Activated CD8-positive, alpha-beta T cell treated with anti-CD3 and anti-CD28 coated beads, Interleukin-2, amount 10 ng/mL, durations not matched to agents 7 days and 5 days (primary cell): ENCODE measurements at places on chromosomes 11 and 22. TPM values are rescaled to one million over a fixed set of nuclear protein-coding genes. Genes with fewer than 3 reads are reported as not detected.

GRCh38 chr22:35889071-35889470, 139.6 kb downstream of the RBFOX2 start:
- no peaks in the 10 kb centered on the region for H3K4me1 ChIP-seq
- no peak overlapping the region for H3K4me3 ChIP-seq
- peaks cover 10% of the 10 kb centered on the region for H3K27me3 ChIP-seq

DNA sequence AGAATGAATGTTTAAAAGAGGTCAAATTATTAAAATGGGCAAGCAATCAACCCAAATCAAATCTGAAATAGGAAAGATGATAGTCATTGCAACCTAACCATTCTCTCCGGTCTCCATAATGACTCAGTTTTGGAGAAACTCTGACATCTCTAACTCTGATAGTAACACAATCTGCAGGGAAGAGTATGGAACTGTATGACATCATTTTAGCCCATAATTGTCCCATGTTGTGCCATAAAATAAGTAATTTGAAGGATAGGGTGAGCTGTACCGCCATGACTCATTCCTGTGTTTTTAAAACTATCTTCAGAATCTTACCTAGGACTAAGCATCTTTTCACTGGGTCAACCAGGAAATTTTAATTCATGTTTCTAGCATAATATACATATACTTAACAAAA, 350.8 kb downstream of the DLG2 start:
- no peak overlapping the region for H3K4me3 ChIP-seq
- no peaks in the 10 kb centered on the region for H3K4me1 ChIP-seq
- H3K27me3 ChIP-seq = no peaks in the 10 kb centered on the region
- no peak overlapping the region for H3K27ac ChIP-seq

GRCh38 chr11:66437979-66438503, 607 bp downstream of the MRPL11 start:
- DNase-seq = no peak
- peak overlapping the region; percentile 91 for H3K4me3 ChIP-seq
- H3K4me1 ChIP-seq = peaks cover 19% of the 10 kb centered on the region
- H3K27me3 ChIP-seq = no peaks in the 10 kb centered on the region
- H3K36me3 ChIP-seq = peaks cover 17% of the 10 kb centered on the region

The TH gene
- total RNA-seq = not detected

- H3K27me3 ChIP-seq = peaks cover 10% of the 10 kb centered on the region
- no peaks in the 10 kb centered on the region for H3K36me3 ChIP-seq
- no peak overlapping the region for H3K4me3 ChIP-seq
- H3K27ac ChIP-seq = no peak overlapping the region
- peak; percentile 76 for DNase-seq
These were observed 57.5 kb downstream of the BTG4 start for GRCh38 chr11:111454561-111455192.

The KCNJ1 gene
- not detected for total RNA-seq

DNA sequence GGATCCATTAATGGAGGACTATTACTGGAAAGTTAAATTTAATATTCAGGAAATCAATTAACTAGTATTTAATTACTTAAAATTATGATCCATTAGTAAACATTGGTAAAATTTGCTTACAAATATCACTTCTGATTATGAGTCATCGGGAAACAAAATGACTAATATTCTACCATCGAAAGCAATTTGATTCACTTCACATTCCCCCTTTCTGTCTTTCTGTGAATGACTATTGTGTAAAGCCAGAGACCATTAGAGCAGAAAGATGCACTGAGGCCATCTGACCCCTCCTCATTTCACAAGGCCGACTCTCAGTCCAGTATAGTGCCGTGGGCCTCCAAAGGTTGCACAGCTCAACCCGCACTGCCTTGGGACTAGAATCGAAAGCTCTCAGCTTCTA, 619.0 kb downstream of the OPCML start:
- H3K27me3 ChIP-seq = no peaks in the 10 kb centered on the region
- no peak overlapping the region for H3K4me3 ChIP-seq
- no peaks in the 10 kb centered on the region for H3K4me1 ChIP-seq
- no peak for DNase-seq
- no peak overlapping the region for H3K27ac ChIP-seq

DNA sequence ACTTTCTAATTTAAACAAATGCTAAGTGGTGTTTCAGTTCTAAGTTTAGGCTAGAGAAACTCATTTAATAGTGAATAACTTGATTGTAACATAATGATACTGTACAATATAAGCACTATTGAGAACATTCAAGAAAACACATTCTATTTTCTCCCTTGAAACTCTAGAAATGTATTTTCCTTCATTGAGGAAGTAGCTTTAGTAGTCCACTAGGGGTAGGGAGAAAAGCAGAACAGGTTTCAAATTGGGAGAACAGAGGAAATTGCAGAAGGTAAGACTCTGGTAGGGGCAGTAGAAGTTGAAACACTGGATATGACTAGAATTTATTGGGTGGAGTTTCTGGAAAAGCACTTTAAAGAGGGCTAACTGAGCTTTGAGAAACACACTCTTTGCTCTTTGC, 31.6 kb upstream of the MPPED2 start:
- no peaks in the 10 kb centered on the region for H3K36me3 ChIP-seq
- H3K27me3 ChIP-seq = peaks cover 2% of the 10 kb centered on the region
- H3K27ac ChIP-seq = no peak overlapping the region
- no peaks in the 10 kb centered on the region for H3K4me1 ChIP-seq
- no peak overlapping the region for H3K4me3 ChIP-seq
- DNase-seq = no peak

The PDGFB gene
- total RNA-seq = 0.34 TPM

- H3K4me3 ChIP-seq = no peak overlapping the region
- no peak overlapping the region for H3K27ac ChIP-seq
- peaks cover 27% of the 10 kb centered on the region for H3K27me3 ChIP-seq
- no peak for DNase-seq
These were observed 143.3 kb upstream of the THY1 start for GRCh38 chr11:119566319-119566718.

The IRAG1 gene
- not detected for total RNA-seq

- H3K27me3 ChIP-seq = no peaks in the 10 kb centered on the region
- H3K36me3 ChIP-seq = peaks cover 6% of the 10 kb centered on the region
- no peak for DNase-seq
- no peak overlapping the region for H3K27ac ChIP-seq
- H3K4me3 ChIP-seq = no peak overlapping the region
These were observed 44.4 kb downstream of the RAB30 start for GRCh38 chr11:83027289-83027688.

- no peak overlapping the region for H3K4me3 ChIP-seq
- H3K27ac ChIP-seq = no peak overlapping the region
- H3K27me3 ChIP-seq = no peaks in the 10 kb centered on the region
- no peaks in the 10 kb centered on the region for H3K36me3 ChIP-seq
These were observed 33.5 kb upstream of the BID start for GRCh38 chr22:17807578-17808410.

The PRMT3 gene
- 17.1 TPM for total RNA-seq

The EHF gene
- not detected for total RNA-seq

- no peak overlapping the region for H3K27ac ChIP-seq
- no peak overlapping the region for H3K4me3 ChIP-seq
- H3K27me3 ChIP-seq = peaks cover 3% of the 10 kb centered on the region
- no peak for DNase-seq
These were observed 54.7 kb upstream of the SLC6A5 start for GRCh38 chr11:20544603-20545237.

- DNase-seq = no peak
- H3K36me3 ChIP-seq = no peaks in the 10 kb centered on the region
- H3K4me3 ChIP-seq = no peak within 1 kb of the TSS
- H3K27ac ChIP-seq = no peak within 1 kb of the TSS
- peaks cover 7% of the 10 kb centered on the region for H3K4me1 ChIP-seq
These were observed at the start of gene TEX12 for GRCh38 chr11:112167145-112167544. TSS of gene TEX12 (plus strand) at chr11:112167372. CDS start at chr11:112169269, 1,897 bp downstream.

DNA sequence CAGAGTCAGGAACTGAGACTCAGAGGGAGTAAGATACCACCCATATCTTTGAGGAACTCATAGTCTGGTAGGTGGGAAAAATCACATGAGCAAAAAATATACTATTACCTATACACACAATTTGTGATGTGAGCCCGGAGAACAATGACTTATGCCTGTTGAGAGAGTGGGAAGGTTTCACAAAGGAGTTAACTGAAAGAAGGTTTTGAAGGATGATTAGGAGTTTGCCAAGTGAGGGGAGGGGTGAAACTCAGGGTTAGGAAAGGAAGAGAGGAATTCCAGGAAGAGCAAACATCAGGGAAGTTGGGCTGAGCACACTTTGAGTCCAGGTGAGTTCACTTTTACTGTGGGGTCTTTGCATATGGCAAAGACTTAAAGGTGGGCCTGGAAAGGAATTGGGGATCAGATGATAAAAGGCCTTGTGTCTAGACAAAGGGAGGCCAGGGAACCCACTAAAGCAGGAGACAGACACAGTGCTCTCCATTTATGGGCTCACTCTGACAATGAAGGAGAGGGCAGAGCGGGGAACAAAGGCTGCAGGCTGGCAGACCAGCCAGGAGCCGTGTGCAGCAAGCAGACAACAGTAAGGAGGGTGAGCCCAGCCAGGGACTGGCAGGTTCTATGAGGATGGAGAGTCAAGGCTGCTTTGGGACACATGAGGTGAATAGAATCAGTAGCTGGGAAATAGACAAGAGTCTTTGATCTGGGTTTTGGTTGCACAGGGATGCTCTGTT, 33.1 kb downstream of the TSPAN18 start:
- peaks cover 10% of the 10 kb centered on the region for H3K27me3 ChIP-seq
- no peaks in the 10 kb centered on the region for H3K4me1 ChIP-seq
- H3K36me3 ChIP-seq = no peaks in the 10 kb centered on the region
- no peak overlapping the region for H3K27ac ChIP-seq

GRCh38 chr22:19902245-19902715, 39.3 kb upstream of the COMT start:
- DNase-seq = no peak
- H3K4me1 ChIP-seq = no peaks in the 10 kb centered on the region
- no peak overlapping the region for H3K27ac ChIP-seq
- H3K36me3 ChIP-seq = no peaks in the 10 kb centered on the region
- H3K4me3 ChIP-seq = no peak overlapping the region
- no peaks in the 10 kb centered on the region for H3K27me3 ChIP-seq

The KCNK7 gene
- total RNA-seq = 0.95 TPM

The BIK gene
- total RNA-seq = 2.0 TPM

GRCh38 chr22:37010174-37010573, 9.1 kb downstream of the TST start:
- peaks cover 37% of the 10 kb centered on the region for H3K27me3 ChIP-seq
- no peak overlapping the region for H3K4me3 ChIP-seq
- H3K36me3 ChIP-seq = peaks cover 5% of the 10 kb centered on the region
- no peak for DNase-seq
- H3K27ac ChIP-seq = no peak overlapping the region

GRCh38 chr22:42768385-42769035, 47.8 kb upstream of the A4GALT start:
- no peak overlapping the region for H3K4me3 ChIP-seq
- no peaks in the 10 kb centered on the region for H3K36me3 ChIP-seq
- H3K27ac ChIP-seq = no peak overlapping the region
- H3K4me1 ChIP-seq = no peaks in the 10 kb centered on the region

- no peak overlapping the region for H3K4me3 ChIP-seq
- DNase-seq = no peak
- no peak overlapping the region for H3K27ac ChIP-seq
- H3K36me3 ChIP-seq = peaks cover 8% of the 10 kb centered on the region
- no peaks in the 10 kb centered on the region for H3K27me3 ChIP-seq
These were observed 4.0 kb downstream of the MICAL2 start for GRCh38 chr11:12114193-12115033.

DNA sequence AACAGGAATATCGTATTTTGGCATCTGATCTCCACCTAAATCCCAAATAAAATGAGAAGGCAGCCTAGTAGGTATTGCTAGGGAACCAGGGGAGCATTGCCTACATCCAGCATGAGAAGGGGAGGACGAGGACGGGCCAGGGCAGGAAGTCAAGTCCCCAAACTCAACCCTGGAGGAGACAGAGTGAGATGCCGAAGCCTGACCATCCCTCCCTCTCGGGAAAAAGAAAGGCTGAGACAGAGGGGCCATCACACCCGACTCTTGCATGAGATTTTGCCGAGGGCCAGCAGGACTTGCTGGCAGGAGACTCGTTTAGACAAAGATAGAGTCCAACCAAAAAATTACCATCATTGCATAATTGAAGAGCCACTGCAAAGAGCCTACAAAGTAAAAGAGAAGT, 50.2 kb upstream of the SPATA19 start:
- no peak overlapping the region for H3K4me3 ChIP-seq
- H3K27me3 ChIP-seq = peaks cover 16% of the 10 kb centered on the region
- H3K4me1 ChIP-seq = peaks cover 7% of the 10 kb centered on the region
- no peak overlapping the region for H3K27ac ChIP-seq
- peak; percentile 16 for DNase-seq

The MS4A6E gene
- total RNA-seq = not detected

- H3K4me1 ChIP-seq = no peaks in the 10 kb centered on the region
- H3K4me3 ChIP-seq = no peak overlapping the region
- no peaks in the 10 kb centered on the region for H3K36me3 ChIP-seq
These were observed 34.9 kb upstream of the DAGLA start for GRCh38 chr11:61645179-61645868.

DNA sequence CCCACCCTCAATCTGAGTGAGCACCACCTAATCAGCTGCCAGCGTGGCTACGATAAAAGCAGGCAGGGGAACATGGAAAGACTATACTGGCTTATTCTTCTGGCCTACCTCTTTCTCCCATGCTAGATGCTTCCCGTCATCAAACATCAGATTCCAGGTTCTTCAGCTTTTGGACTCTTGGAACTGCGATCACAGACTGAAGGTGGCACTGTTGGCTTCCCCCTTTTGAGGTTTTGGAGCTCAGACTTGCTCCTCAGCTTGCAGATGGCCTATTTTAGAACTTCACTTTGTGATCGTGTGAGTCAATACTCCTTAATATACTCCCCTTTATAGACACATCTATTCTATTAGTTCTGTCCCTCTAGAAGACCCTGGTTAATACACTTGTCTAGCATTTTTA, 543.7 kb upstream of the RAG2 start:
- no peak overlapping the region for H3K4me3 ChIP-seq
- H3K27me3 ChIP-seq = no peaks in the 10 kb centered on the region
- no peak overlapping the region for H3K27ac ChIP-seq
- no peak for DNase-seq

DNA sequence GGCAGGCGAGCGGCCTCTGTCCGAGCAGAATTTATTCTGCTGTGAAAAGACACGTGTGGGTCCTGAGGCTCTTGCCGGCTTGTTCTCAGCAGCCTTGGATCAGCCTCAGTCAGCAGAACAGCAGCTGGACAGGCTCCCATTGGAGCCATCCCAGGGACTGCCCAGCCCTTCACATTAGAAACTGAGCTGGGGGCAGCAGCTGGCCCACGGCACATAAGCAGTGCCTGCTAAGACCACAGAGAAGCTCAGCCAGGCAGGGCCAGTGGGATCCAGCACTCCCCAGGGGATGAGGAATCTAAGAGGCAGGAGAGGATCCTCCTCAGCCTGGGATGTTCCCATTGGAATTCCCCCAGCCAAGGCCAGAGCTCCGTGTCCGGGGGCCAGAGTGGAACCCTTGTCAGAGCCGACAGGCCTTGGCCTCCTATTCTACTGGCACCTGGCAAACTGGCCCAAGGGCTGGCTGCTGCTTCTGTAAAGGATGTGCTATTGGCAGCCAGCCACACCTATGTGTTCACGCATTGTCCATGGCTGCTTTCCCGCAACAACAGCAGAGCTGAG, 18.2 kb downstream of the RTN4R start:
- no peaks in the 10 kb centered on the region for H3K36me3 ChIP-seq
- no peaks in the 10 kb centered on the region for H3K27me3 ChIP-seq
- H3K4me1 ChIP-seq = peaks cover 21% of the 10 kb centered on the region
- no peak overlapping the region for H3K27ac ChIP-seq
- no peak for DNase-seq
- H3K4me3 ChIP-seq = no peak overlapping the region

The C11orf42 gene
- not detected for total RNA-seq

The AIFM3 gene
- total RNA-seq = 0.39 TPM

The PLEKHA7 gene
- total RNA-seq = 0.50 TPM

- peaks cover 15% of the 10 kb centered on the region for H3K27me3 ChIP-seq
- DNase-seq = no peak
- H3K4me1 ChIP-seq = no peaks in the 10 kb centered on the region
- no peak overlapping the region for H3K27ac ChIP-seq
These were observed 579.3 kb downstream of the BUD13 start for GRCh38 chr11:116193321-116194131.
